ENCODE measurements at places on chromosomes 5 and 9.

DNA sequence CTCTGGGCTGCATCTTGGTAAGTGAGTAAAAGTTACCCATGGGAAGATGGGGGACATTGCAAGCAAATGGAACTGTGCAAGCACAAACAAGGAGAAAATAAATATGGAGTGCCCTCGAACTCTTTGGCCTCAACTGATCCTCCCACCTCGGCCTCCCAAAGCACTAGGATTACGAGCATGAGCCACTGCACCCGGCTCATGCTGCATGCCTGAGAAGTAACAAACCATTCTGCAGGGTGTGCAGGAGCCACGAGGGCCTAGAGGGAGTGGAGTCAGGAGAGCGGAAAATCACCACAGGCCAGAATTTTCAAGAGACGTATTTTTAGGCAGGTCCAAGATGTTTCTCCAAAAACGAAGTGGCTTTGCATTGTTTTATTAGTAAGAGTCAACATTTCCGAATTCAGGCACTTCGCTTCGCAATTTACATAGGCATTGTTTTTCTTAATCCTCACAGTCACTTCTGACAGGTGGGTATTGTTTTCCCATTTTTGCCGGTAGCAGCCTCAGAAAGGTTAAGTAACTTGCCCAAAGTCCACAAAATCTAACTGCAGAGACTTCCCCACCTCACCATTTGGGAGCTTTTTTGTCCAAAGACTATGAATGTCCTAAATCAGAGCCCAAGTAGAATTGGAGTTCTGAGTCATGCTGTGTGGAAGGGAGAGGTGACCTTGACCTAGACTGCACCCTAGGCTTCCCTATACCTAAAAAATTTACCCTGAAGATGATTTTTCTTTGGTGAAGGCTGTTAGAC, 230.2 kb downstream of the NR3C1 start:
- no peak for DNase-seq

DNA sequence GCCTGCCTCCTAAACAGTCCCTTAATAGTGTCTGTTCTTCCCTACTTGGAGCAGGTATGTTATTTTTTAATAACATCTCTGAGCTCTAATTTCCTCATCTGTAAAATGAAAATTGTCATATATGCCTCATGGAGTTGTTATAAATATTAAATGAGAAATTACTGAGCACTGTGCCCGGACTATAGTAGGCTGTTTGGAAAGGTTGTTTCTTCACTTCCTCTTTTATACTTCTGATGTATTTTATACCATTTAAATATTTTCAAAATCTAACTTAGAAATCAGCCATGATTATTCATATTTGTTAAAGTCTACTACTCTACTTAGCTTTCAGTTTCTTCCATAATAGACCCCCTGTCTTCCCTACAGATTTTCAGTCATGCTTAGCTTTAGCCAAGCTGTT, 30.5 kb upstream of the HAPLN1 start:
- no peak for DNase-seq

DNA sequence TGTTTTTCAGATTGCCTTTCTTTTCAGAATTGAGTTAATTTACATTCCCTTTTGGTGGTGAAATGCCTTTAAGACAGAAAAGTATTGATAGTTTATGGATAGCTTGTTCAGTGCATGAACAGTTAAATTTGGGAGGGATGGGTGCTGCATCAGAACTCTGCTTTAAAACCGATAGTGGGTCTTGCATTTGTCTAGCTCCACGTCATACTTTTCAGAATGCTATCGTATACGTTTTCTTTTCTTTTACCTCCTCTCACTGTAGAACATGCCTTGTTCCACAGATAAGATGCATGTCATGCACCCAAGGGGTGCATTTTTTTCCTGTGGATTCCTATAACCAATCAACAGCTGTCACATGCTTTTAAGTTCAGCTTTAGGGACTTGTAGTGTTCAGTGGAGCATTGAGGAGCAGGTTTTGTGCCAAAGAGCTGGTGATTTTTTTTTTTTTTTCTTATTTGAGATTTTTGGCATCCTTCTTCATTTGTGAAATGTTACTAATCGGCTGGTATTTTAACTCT, 2.3 kb downstream of the SLC44A1 start:
- DNase-seq = peak; percentile 35

GRCh38 chr5:54832858-54833257, 152.5 kb downstream of the ESM1 start:
- DNase-seq = no peak

- DNase-seq = no peak
These were observed 3.4 kb upstream of the APBA1 start for GRCh38 chr9:69675563-69675962.

DNA sequence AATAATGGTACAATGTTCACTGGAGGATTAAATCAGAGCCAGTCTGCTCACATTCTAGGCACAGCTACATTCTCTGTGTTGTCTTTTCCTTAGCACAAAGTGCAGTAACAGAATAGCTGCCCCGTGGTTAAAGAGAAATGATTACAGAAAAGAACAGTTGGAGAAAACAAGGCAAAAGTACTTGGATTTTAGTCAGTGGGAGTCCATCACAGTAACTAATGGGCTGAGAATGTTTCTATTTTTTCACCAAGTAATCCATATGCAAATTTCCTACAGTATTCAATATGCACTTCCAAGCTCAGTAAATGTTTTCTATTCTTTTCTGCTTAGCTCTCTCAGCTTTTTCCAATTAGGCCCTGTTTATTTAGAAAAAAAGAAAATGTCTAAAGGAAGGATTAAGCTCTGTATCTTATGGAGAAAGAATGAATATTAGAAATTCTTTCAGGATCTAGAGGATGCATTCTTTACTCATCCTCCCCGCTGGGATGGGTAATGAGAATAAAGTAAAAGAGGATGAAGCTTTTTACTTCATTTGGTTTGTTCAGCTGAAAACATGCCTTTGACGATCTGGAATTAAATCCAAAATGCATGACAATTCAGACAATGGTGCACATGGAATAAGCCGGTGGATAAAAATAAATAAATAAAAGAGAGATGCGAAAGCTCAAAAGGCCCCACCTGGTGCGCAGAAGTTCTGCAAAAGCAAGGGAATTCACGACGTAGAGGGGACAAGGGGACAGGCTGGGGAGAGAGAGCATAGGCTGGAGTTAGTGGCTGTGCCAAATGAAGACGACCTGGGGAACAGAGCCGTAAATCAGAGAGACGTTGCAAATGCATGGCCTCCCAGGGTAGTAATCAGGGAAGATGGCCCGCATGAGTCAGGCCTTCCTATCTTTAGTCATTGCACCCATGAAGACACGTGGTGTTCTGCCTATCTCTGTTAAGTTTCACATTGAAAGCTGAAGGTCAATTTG, 345.2 kb downstream of the GLIS3 start:
- no peak for DNase-seq

DNA sequence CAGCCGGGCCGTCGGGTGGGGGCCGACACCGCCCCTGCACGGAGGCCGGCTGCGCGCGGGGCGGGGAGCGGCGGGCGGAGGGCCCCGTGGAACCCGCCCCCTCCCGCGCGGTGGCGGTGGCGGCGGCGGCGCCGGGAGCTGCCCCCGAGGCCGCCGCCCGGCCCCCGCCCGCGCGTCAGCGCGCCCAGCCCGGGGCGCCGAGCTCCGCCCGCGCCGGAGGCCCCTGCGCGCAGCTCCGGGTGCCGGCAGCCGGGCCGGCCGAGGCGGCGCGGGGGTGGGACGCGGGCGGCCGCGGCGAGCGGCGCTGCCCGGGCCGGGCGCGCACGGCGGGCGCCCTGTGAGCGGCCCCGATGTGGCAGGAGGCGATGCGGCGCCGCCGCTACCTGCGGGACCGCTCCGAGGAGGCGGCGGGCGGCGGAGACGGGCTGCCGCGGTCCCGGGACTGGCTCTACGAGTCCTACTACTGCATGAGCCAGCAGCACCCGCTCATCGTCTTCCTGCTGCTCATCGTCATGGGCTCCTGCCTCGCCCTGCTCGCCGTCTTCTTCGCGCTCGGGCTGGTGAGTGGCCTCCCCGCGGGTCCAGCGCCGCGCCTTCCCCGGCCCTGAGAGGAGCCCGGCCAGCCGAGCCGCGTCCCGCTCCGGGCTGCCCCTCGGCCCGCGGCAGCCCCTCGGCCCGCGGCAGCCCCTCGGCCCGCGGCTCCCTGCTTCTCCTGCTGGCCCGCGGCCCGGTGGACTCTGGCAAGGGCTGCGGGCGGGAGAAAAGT, at the start of gene ADCY2:
TSS of gene ADCY2 (plus strand) at position 192 of the 766 bp plus-strand sequence. CDS start at position 351, 159 bp downstream.
- DNase-seq = peak; percentile 14

DNA sequence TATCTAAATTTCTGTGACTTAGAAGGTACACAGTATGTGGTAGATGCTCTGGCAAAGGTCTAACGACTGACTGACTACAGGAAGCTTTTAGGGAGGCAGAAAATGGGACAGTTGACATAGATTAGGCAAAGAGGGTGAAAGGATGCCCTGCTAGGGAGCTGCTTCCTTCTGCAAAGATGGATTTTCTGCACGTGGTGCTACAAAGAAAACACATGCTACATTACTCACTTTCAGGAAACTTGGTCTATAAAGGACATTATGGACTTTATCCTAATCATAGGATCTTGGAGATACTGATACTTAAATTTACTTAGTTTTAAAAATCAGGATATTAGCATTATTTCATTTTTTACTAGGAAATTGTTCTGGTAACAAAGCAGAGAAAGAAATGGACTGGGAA, 405.8 kb upstream of the ADAMTS16 start:
- DNase-seq = no peak

DNA sequence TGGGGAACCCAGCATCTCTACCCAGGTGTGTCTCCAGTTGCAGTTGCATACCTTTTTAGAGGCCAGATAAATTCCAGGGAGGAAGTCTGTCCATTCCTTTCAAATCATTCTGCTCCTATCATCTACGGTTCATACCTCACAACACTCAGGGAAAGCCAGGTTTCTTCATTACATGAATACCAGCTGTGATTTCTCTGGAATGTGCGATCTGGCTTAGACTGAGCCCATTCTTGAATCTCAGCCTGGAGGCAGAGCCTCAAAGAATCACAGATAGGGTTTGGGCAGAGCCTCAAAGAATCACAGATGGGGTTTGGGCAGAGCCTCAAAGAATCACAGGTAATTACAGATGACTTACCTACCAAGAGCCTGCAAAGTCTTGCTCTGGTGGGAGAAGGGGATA, 7.2 kb downstream of the P4HA2 start:
- DNase-seq = no peak

GRCh38 chr9:90645721-90646120, 3.1 kb upstream of the DIRAS2 start:
- no peak for DNase-seq

GRCh38 chr9:131012023-131012334, 3.0 kb downstream of the LAMC3 start:
- no peak for DNase-seq

- DNase-seq = no peak
These were observed 1470.6 kb downstream of the MAT2B start for GRCh38 chr5:164975986-164976385.

- peak; percentile 43 for DNase-seq
These were observed 112.9 kb downstream of the ST8SIA4 start for GRCh38 chr5:100790170-100790665.

DNA sequence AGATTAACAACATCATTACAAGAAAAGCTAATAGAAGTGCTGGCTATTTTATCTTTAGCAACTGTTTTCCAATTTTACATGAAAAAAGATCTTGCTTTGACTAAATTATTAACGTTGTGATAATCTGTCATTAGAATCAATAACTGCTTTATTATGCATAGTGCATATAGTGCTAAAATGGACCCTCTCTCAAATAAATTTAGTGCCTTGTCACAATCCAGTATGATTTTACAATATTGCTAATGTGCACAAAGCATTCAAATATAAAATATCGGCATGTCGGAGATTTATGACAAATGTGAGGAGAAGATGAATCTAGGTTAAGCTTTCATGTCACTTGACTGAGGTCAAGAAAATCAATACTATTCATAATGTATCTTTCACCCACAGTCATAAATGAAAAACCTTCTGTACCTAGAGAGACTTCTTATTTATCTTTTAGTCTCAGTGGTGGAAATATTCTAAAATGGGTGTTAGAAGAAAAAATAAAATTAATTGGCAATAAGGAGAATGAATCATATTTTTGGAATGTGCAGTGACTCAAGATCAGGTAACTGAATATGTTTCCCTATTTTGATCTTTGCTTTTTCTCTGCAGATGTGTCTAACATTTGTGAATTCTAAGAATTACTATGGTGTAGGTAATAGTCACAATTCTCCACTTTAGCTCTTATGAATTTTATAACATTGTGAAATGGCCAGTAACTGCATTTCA, 672.9 kb upstream of the GRAMD2B start:
- no peak for DNase-seq

GRCh38 chr9:123335986-123336329, 20.0 kb upstream of the CRB2 start:
- no peak for DNase-seq

GRCh38 chr5:167790045-167790444, 501.4 kb upstream of the WWC1 start:
- DNase-seq = no peak

- peak; percentile 70 for DNase-seq
These were observed 3.5 kb downstream of the PRXL2C start for GRCh38 chr9:96651626-96652025.

GRCh38 chr9:127837346-127837745, 17.1 kb downstream of the ENG start:
- peak; percentile 55 for DNase-seq

DNA sequence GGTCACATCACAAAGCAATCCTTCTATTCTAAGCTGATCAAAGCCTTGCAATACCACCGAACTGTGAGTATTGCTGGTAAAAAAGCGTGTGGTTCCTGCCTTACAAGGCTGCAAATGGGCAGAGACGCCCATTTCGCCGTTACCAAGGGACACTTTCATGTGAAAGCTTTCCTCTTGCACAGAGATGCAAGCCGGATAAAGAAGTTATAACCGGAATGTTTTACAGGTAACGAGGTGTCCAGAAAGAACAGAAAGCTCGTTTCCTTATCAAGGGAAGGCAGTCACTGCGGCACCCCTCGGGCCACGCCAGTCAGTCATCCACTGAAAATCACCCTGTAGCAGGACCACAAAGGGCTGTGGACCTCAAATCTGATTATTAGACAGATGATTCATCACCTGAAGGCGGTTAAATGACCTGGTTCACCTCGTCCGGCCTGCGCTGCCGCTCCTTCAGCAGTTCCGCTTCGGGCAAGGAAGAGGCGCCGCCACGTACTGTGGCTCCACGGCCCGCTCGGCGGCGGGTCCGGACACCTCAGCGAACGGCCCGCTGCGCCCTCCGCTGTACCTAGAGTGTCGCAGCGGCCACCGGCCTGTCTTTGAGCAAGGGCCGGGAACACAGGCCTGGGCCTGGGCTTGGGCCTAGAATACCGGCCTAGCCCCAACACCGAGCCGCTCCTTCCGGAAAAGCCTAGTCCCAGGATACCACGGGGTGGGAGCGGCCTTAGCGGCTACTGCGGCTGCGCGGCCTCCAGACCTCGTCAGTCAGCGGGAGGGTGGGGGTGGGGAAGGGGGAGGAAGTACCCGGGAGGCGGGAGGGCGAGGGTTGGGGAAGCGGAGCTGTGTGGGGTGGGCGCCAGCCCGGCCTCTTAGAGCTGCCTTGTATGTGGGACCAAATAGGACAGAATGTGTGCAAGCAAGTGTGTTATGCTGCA, at the start of gene KLHL9:
TSS of gene KLHL9 (minus strand) at position 704 of the 932 bp plus-strand sequence. CDS start at position 159, 545 bp downstream.
- peak; percentile 98 for DNase-seq

GRCh38 chr5:77847814-77848290, 71.7 kb upstream of the TBCA start:
- no peak for DNase-seq

All from hematopoietic multipotent progenitor cell treated with erythropoietin and hydrocortisone succinate and interleukin-3 and kit ligand, for 4 days (in vitro differentiated cells).